ENCODE measurements at places on chromosomes 7 and 10. TPM values are rescaled to one million over a fixed set of nuclear protein-coding genes. Genes with fewer than 3 reads are reported as not detected.
A peak's percentile ranks its signal among the peaks of the same experiment; 100 is the strongest.

- DNase-seq = peak; percentile 20
Measured at GRCh38 chr7:92135052-92135889, 994 bp upstream of the CYP51A1 start.

DNA sequence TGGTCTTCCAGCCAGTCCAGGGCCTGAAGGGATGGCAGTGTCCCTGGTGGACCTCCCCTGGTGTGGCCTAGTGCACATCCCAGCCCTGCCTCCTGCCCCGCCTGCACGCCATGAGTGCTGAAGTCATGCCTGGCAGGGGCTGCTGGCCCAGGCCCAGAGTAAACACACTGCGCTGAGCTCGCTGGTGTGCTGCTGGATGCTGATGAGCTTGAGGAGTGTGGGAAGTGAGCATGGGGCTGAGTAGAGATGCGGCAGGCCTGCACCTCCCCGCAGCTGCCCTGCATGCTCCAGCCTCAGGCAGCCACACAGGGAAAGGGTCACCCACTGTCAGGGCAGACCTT, 43.2 kb downstream of the HTRA1 start:
- peak; percentile 79 for DNase-seq

Gene ICA1
- total RNA-seq = 59.9 TPM

DNA sequence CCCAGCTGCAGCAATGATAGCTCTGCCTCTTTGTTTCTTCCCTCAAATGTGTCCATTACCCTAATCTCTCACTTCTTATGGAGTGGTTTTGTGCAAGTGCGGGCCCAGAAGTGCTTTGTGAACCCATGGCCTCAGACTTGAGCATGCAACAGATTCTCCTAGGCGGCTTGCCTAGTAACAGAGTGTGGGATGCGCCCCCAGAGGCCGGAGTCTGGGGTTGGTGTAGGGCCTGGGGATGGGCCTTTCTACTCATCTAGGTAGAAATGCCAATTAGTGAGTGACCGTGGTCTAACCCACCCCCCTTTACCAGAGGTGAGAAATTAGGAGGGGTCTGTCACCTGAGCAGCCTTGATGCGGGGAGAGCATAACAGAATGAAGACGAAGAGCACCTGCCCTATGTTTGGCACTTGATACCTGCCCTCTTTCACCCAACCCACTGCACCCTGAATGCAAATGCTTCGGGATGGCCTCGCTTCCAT, 7.0 kb upstream of the IGFBP1 start:
- no peak for DNase-seq

- no peak for DNase-seq
Measured at GRCh38 chr10:48623607-48624132, 18.8 kb upstream of the ARHGAP22 start.

DNA sequence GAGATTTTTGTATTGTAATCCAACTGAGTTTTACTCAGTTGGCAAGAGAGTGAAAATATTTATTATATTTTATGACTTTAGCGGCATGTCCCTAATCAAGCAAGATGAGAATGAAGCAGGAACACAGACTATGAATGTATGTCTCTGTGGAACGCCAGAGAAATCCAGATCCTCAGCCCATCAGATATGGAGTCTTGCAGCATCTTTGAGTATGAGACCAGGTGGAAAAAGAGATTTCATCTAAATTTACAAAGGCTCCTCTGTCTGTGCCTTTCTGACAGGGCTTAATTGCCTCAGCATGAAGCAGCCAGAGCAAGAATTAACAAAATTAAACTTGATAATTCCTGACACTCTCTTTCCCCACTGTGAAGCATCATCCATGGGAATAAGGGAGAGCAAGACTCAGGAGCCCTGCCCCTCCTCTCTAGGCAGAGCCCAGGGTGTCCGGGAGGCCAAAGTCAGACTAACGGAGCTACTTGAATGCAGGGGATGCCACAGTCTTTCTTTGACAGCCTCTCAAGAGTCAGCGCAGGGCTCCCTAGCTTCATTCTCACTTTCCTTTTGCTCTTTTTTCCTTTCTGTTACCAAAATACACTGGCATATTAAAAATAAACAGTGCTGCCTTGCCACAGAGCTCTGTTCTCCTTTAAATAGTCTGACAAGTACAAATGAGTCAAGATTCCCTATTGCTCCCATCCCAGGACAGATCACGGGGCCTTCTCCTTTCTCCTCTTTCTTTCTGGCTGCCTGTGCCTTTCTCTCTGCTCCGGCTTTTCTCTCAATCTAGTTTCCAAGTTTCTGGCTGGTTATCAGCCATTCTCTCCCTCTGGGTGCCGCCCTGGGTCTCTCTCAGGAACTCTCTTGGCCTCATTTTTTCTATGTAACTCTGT, 132.2 kb upstream of the INHBA start:
- DNase-seq = no peak

GRCh38 chr7:129702316-129702715, 90.8 kb downstream of the NRF1 start:
- DNase-seq = no peak

Data from transverse colon (tissue), 4 donors.